AG09319 (cell line): ENCODE measurements at places on chromosomes 7 and 10.

DNA sequence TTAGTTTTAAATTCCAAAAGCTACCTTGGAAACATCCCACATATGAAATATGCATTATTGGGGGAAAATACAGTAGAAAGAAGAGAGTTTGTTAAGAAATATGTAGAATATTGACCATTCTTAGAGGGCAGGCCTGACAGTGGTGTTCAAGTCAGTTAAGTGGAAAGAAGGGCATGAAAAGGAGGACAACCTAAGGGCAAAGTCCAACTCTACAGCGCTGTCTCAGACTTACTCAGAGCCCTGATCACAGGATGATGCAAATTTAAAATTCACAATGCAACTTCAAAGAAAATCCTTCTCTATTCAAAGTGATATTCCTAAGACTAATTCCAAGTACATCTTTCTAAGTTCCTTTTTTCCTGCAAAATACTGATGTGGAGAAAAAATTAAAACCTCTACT is 139.1 kb upstream of the LRRTM3 start:
- no peak for DNase-seq

- DNase-seq: no peak
Observed at GRCh38 chr10:44322137-44322536, 62.8 kb downstream of the CXCL12 start.

DNA sequence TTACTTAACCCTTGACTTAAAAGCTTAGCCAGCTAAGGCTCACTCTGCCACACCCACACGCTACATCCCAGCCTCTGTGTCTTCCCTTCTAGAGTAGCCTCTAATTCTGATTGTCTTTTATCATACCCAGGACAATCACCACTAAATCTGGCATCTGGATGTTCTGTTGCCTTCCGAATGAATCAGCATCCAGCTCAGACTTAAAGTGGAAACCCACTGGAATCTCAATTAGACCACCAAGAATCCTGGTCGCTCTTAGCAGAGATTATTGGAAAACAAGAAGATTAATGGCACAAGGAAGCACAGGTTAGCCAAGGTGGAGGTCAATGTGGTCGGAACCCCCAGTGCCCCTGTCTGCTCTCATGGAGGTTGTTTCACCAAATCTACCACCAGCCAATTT is 404.2 kb upstream of the FOXK1 start:
- DNase-seq: no peak

GRCh38 chr10:51314481-51314880 is 240.2 kb downstream of the PRKG1 start:
- no peak for DNase-seq

GRCh38 chr10:129890170-129890569 is 73.9 kb downstream of the EBF3 start:
- DNase-seq: no peak

GRCh38 chr7:108425714-108426275 is 30.4 kb downstream of the NRCAM start:
- DNase-seq: no peak
